Activated CD4-positive, alpha-beta T cell treated with anti-CD3 and anti-CD28 coated beads, Interleukin-2, amount 50 U/mL, for 24 hours (primary cell): ENCODE measurements at places on chromosomes 2 and 18.

GRCh38 chr2:196066291-196067087 lies 2.1 kb downstream of the DNAH7 start:
- DNase-seq = no peak

GRCh38 chr18:48959921-48960920 lies 9.5 kb upstream of the SMAD7 start:
- no peak for DNase-seq

GRCh38 chr2:138763971-138764370 lies 16.2 kb downstream of the NXPH2 start:
- no peak for DNase-seq

GRCh38 chr2:232890896-232891601 lies 21.0 kb downstream of the SNORC start:
- DNase-seq = no peak

DNA sequence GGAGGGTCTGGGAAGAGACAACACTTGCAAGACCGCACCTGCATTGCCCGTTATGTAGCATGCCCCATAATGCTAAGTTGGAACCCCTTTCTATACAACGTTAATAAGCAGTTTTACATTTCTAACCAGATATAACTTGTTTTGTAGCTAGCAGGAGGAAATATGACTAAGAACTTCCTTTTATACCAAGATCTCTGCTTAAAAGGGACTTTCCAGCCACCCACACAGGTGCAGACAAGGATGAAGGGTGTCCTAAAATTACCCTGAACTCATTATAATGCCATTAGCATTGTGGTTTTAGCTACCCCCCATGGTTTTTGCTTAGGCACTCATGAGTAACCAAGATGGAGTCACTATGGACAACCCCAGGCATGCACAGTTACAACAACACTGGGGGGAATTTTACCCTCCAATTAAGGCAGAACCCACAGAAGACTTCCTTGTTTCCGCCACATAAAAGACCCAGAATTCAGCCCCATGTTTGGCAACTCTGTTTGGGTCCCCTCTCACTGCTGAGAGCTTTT lies 362.8 kb downstream of the CBLN2 start:
- DNase-seq = no peak
